Colonic mucosa (tissue), 4 donors: ENCODE measurements at places on chromosomes 16 and 17. TPM values are rescaled to one million over a fixed set of nuclear protein-coding genes. Genes with fewer than 3 reads are reported as not detected.

GRCh38 chr17:56934280-56934679, 20.4 kb upstream of the TRIM25 start:
- no peak for DNase-seq

Gene ABCA6
- 5.9 TPM for total RNA-seq

- DNase-seq: no peak
Observed at GRCh38 chr16:81514568-81515258, 70.1 kb downstream of the CMIP start.

Gene TMEM88
- total RNA-seq: 2.7 TPM

GRCh38 chr17:34308371-34308770, 10.9 kb upstream of the CCL8 start:
- DNase-seq: no peak

Gene TOX3
- 50.5 TPM for total RNA-seq

DNA sequence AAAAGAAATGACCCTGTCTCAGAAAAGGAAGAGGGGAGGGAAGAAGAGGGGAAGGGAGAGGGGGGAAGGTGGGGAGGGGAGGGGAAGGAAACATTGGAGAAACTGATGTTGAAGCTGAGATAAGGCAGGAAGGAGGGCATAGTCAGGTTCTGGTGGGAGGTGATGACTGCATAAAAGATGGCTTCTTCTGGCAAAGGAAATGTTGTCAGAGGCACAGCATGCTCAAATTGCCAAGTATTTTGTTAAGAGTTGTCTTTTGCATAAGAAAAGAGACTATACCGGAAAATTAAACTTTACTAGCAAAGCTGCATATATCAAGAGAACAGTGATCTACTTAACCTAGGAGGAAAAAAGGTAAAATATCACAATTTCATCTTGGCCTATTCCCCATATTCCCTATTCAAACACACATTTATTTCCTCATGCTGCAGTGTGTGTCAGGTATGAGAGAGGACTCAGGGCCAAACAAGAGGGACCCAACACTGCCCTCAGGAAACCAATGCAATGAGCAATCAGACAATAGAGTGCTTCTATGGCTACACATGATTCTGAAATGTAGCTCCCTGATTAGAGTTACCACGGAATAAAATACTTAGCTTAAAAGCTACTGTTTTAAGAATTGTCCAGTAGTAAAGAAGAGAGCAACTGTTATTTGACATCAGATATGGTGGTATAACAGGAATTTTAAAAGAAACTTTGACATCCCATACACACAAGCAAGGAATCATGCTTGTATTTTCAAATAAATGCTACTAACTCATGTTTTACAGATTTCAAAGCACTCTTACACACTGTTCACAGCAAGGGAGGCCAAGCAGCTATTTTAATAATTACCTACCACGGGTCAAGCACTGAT, 80.9 kb downstream of the PARN start:
- no peak for DNase-seq

Gene CARD14
- total RNA-seq: 0.54 TPM

Gene PLLP
- 16.7 TPM for total RNA-seq

DNA sequence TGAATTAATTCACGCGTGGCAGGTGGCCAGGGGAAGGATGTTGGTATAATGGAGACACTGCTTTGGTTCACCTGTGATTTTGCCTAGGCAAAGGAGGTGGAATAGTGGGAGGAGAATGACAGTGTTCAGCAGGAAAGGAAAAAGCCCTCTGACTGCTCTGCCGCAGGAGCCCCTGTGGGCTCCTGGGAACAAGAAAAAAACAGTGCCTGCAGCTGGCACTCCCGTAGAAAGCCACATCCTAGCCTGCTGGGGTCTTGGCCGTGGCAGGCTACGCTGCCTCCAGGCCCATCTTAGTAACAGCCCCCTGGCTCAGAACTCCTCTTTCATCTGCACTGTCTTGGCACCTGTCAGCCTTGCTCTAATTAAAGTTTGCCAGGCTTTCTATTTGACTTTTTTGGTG, 20.6 kb downstream of the ADORA2B start:
- DNase-seq: no peak

DNA sequence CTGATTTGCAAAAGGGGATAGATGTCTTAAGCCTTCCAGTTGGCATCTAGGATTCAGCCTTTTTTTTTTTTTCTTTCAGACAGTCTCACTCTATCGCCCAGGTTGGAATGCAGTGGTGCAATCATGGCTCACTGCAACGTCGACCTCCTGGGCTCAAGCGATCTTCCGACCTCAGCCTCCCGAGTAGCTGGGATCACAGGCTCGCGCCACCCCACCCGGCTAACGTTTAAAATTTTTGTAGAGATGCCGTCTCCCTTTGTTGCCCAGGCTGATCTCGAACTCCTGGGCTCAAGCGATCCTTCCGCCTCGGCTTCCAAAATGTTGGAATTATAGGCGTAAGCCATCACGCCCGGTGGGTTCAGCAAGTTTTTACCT, 571 bp upstream of the CCP110 start:
- peak; percentile 31 for DNase-seq

DNA sequence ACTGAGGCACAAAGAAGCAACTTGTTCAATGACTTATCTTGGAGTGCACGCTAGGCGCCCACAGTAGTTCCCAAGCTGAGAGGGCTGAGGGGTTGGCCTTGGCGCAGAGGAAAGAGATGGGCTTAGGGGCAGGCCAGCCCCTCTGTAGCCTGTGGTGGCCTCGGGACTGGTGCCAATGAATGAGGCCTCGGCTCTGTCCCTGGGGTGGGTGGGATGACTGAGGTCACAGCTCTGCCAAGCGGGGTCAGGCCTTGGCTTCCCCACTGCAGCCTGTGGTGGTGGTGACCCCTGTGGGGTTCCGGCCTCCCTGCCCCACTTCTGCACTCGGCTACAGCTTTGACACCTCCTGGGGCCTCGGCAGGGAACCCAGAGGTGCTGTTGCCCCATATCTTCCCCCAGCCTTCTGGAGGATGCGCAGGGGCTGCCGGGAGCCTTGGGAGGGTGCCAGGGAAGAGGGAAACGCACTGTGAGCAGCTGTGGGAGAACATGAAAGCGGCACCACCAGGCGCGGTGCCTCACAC, 46.0 kb downstream of the BEAN1 start:
- no peak for DNase-seq

GRCh38 chr17:68600931-68601564, at the start of gene FAM20A:
TSS of gene FAM20A (minus strand) at chr17:68601367. CDS start at chr17:68600666, 701 bp downstream.
- no peak for DNase-seq

DNA sequence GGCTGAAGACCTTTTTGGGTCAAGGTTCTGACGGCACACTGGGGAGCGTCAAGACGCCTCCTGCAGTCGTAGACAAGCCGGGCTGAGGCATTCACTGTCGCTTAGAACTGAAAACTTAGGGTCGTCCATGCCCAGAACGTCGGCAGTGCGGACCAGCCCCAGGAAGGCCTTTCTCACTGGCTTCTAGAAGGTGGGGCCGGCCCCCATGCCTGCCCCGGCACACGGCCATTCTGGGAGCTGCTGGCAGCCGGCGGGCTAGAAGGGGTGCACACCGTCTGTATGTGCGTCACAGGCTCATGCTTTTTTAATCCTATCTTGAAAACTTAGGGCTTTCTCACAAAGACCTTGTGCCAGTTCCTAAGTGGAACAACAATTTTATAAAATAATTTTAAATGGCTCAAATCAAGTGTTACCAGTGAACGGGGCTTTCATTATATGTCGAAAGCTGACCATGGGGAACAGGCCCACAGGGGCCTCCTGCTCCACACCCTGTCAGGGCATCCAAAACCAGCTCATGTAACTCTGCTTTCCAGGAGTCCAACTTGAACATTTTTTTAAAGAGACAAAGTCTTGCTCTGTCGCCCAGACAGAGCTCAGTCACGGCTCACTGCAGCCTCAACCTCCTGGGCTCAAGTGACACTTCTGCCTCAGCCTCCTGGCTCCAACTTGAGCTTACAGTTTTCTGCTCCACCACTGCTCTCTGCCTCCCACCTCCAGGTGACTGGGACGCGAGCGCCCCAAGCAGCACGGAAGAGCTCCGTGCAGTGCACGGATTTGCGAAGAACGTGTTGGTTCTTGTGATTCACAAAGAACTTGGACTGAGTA, 111.2 kb downstream of the ANKRD11 start:
- DNase-seq: no peak

DNA sequence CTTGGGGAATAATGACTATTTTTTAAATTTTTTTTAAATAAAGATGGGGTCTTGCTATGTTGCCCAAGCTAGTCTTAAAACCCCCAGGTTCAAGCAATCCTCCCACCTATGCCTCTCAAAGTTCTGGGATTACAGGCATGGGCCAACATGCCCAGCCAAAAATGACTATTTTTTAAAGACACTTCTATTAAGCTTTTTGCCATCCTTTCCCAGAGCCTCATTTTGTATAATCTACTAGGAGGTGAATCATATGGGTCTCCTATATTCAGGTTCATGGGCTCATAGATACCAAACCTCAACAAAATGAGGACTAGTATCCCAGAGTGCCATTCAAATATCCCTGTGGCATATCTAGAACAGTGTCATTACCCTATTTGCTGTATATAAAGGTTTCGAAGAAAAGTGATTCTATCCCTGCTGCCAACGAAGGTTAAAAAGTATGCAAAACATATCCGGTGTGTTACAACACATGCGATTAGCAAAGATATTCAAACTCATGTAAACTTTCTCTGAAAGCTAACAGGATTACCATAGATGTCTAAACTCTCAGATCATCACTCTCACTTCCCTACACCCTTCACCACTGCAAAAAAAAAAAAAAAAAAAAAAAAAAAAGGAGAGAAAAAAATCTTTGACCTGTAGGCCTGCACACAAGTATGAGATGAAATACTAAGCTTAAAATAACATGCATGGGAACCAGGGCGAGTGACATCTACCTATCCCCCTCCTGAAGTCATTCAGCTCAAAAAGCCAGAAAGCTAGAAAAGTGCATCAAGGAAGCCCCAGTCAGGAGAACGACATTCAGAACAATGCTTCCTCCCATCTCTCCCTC, 23.5 kb downstream of the XPO6 start:
- no peak for DNase-seq

DNA sequence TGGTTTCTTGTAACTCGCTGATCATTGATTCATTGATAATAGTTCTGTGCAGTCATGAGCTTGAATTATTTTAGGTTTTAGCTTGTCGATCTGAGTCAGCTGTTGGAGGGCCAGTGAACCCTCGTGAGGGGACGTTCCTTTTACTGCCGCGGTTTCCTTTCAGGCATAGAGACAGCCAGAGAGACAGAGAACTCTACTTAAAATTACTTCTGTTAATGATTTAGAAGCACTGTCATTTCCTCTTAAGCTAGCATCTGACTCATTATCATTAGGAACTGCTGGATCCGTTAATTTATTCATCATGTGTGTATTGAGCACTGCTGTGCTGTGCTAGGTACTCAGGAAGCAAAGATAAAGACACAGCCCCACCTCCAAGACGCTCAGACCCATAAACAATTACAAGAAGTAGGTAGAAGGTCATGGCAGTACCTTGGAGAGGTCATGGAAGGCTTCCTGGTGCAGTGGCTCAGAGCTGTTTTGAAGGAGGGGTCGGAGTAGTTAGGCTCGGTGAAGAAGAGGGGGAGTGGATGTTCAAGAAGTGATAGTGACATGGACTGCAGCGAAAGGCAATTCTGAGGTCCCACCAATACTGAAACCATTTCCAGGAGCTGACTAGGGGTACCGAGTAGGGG, 3.3 kb downstream of the PGS1 start:
- DNase-seq: no peak
